ENCODE measurements at places on chromosomes 5 and 9.

- DNase-seq, result no peak
Measured at GRCh38 chr9:19201899-19202891, 28.3 kb upstream of the DENND4C start.

GRCh38 chr5:181260720-181261319 is at the start of gene TRIM52:
Gene TRIM52 (minus strand): TSS chr5:181261143. CDS start chr5:181260813, 330 bp downstream.
- peak; percentile 96 for DNase-seq

GRCh38 chr5:157713830-157714595 is 17.2 kb upstream of the THG1L start:
- DNase-seq, result no peak

- DNase-seq, result no peak
Measured at GRCh38 chr9:84317563-84317962, 23.0 kb downstream of the SLC28A3 start.

- no peak for DNase-seq
Measured at GRCh38 chr9:98176391-98177259, 15.8 kb downstream of the CORO2A start.

DNA sequence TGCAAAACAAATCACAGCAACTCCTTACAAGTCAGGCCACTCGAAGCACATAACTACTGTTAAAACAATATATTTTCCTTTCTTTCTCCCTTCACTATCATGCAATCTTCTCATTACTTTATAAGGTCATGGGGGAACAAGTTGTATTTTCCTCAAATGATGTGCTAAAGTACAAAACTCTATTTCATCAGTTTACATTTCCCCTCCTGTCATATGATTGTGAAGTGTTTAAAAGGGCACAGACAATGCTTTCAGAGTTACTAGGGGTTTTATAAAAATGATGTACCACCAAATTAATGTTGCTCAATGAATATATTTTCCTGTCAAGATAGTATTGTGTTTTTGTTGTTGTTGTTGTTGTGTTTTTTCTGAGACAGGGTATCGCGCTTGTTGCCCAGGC is 34.1 kb downstream of the MAPKAP1 start:
- no peak for DNase-seq

GRCh38 chr5:148374690-148375360 is 8.9 kb upstream of the FBXO38 start:
- no peak for DNase-seq
